Fibroblast of the conjunctiva (primary cell): ENCODE measurements at places on chromosomes 11 and 22.

DNA sequence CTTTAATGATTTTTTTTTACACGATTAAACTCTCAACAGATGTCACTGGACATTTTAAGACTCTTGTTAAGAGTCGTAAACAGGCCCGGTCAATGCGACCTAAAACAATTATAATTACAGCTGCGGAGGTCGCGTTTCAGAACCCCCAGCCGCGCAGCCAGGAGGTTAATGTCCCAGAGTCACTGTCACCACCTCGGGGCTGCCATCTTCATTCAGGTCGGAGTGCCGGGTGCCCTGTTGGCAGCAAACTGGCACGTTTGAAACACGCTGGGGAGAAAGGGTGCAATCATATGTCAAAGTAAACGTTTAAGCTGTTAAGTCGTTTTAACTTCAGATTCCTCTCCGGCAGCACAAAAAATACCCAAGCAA, 711 bp upstream of the PHF21B start:
- no peak for DNase-seq

- DNase-seq = no peak
Observed at GRCh38 chr11:3916962-3917361, 61.5 kb downstream of the STIM1 start.

GRCh38 chr22:44127356-44127755, 53.4 kb upstream of the PARVG start:
- DNase-seq = no peak

DNA sequence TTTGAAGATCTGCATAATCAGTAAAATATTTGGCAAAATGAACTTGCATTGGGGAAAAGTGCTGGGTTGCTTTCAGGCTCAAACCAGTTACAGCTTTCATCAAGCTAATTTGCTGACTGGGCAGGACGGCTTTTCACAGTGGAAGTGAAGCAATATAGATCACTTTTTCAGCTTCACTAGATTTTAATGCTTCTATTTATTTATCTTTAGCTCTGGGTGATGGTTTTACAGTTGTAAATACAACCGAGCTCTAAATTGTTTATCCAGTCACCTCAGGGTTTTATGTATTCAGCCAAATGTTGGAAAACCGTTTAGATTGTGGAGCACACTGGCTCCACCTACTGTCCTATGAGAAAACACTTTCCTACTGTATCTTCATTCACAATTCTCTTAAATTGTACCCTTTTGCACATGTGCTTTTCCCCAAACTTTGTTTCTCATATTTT, 58.2 kb downstream of the ACER3 start:
- peak; percentile 70 for DNase-seq

- no peak for DNase-seq
Observed at GRCh38 chr11:123588117-123588863, 66.1 kb downstream of the SCN3B start.

- no peak for DNase-seq
Observed at GRCh38 chr11:34235189-34235588, 122.6 kb downstream of the ABTB2 start.

DNA sequence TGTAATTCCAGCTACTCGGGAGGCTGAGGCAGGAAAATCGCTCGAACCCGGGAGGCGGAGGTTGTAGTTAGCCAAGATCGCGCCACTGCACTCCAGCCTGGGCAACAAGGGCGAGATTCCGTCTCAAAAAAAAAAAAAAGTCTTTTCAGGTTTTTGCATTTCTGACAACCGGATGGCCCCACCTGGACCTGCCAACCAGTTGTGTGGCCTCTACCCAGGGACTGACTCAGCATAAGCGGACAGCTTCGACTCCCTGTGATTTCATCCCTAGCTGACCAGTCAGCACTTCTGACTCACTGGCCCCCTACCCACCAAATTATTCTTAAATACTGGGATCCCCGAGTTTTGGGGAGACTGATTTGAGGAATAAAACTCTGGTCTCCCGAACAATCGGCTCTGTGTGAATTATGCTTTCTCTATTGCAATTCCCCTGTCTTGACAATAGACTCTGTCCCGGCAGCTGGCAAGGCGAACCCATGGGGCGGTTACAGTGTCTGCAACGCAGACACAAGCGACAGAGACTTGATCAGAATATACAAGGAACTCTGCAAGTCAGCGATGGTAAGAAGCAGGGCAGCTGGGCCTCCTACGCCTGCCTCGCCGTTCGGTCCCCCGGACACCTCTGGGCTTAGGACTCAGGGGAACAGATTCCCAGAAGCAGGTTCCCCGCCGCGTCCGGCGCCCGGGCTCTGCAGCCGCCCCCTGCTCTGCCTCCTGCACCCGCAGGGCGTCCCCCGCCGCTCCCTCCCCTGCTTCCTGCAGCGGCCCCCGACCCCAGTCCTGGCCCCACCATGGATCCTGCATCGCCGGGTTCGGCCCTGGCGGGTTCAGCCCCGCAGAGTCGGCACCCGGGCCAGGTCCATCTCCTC, 741 bp upstream of the TALDO1 start:
- DNase-seq = no peak

GRCh38 chr22:46514592-46515207, 22.7 kb downstream of the CELSR1 start:
- DNase-seq = no peak

DNA sequence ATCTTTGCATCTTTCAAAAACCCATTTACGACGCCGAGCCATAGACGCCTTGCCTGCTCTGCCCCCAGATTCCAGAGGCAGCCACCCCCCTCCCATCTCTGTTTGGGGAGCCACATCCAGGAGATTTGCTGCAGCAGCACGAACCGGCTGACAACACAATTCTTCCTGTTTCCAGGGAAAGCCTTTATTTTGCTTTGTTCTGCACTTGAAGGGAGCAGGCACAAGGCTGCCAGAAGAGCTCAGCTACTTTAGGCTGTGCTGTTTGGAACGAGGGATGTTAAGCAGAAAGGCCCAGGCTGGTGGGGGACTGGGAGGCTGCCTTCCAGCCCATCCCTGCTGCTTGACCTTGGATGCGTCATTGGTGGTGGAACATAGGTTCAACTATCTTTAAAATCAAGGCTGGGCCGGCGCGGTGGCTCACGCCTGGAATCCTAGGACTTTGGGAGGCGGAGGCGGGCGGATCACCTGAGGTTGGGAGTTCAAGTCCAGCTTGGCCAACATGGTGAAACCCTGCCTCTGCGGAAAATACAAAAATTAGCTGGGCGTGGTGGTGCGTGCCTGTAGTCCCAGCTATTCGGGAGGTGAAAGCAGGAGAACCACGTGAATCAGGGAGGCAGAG, 243.9 kb downstream of the MIAT start:
- no peak for DNase-seq

GRCh38 chr11:78213526-78214330, 25.0 kb downstream of the USP35 start:
- DNase-seq = no peak

DNA sequence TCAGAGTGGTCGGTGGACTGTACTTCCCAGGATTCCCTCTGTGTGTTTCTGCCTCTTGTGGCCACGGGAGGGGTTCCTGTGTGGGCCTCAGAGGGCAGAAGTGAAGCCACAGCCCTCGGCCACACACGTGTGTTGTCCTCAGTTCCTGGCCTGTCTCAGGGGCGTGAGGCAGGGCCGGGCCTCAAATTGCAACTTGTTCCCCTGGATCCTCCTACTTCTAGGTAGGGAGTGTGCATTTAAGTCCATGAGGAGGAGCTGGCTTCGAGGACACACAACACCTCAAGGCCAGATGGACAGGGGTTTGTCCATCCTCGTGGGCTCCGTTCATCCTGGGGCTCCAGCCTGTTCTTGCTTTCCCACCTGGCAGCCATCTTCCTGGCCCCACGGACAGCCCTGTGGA, 573.0 kb downstream of the TBC1D22A start:
- DNase-seq = no peak

GRCh38 chr22:37832022-37832857, 9.1 kb downstream of the GALR3 start:
- DNase-seq = no peak

- DNase-seq = no peak
Observed at GRCh38 chr11:69909561-69910518, 90.6 kb upstream of the FGF3 start.

DNA sequence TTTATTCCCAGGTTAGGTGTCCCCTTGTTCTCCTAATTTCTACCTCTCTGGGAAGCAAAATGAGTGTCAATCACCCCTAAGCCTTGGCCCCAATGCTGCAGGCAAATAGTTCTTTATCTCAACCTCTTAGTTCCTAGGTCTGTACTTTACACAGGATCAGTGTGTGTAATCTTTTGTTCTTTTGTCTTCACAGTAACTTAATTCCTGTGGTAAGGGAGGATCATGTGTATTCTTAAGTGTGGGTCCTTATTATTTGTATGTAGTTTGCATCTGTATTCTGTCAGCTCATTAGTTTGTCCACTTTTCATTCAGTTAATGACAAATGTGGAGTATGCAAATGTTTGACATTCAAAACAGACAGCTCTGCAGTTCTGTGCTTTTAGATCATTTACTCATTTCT, 166.7 kb downstream of the FAT3 start:
- no peak for DNase-seq

DNA sequence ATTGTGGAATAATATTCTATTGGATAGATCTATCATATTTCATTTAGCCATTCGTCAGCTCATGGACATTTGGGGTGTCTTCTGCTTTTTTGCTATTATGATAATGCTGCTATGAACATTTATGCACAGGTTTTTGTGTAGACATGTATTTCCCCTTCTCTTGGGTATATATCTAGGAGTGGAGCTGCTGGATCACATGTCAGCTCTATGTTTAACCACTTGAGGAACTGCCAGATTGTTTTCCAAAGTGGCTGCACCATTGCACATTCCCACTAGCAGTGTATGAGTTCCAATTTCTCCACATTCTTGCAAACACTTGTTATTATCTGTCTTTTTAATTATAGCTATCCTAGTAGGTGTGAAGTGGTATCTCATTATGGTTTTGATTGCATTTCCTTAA, 75.0 kb downstream of the C11orf65 start:
- DNase-seq = no peak

GRCh38 chr11:34890089-34890488, 26.1 kb downstream of the APIP start:
- DNase-seq = no peak

DNA sequence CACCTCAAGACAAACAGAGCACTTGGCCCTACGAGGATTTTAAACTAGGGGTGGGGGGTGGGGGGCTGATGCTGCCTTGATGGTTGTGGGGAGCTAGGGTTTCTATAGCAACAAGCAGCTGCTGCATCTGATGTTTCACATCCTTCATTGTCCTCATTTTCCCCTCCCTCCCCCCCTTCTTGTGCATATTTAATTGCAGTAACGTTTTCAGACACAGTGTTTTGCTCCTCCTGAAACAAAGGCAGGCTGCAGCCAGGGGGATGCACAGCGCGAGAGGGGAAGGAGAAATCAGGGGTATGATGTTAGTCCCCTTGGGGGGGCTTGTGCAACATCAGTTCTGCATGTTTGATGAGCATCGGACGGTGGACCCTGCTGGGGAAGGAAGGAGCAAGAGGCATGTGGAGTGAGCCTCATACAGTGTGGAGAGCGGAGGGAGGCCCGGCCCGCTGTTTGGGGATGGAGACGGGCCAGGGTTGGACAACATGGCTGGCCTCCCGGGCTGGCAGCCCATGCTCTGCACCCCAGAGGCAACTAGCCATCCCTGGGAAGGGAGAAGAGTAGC, 208.3 kb downstream of the CEP164 start:
- DNase-seq = no peak
